ENCODE measurements at places on chromosomes 1 and 21.

GRCh38 chr1:222792744-222793143, 22.1 kb upstream of the DISP1 start:
- DNase-seq: peak; percentile 69

DNA sequence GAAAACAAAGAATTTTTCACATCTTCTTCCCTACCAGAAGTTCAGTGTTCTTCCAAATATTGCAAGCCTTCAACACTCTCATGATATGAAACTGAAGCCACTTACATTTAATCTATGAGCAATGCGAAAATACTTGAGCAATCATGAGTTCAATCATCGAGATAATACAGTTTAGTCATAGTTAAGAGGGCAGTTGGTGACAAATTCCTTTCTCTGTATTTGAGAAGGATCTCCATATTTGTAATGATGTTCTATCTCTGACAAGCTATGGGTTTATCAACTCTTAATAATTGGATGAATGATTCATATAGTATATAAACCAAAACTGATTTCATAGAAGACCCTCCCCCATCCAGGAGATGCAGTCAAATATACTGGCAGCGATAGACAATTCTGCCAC, 29.7 kb upstream of the PYHIN1 start:
- DNase-seq: no peak

GRCh38 chr1:248136811-248137210, 8.1 kb upstream of the OR2M5 start:
- DNase-seq: no peak

GRCh38 chr21:43639470-43640353, 19.6 kb downstream of the HSF2BP start:
- no peak for DNase-seq

GRCh38 chr1:227786673-227787512, 28.6 kb upstream of the PRSS38 start:
- peak; percentile 72 for DNase-seq
